Spinal cord (tissue), 10 donors: ENCODE measurements at places on chromosomes 11 and 22. TPM values are rescaled to one million over a fixed set of nuclear protein-coding genes. Genes with fewer than 3 reads are reported as not detected.
A peak's percentile ranks its signal among the peaks of the same experiment; 100 is the strongest.

Gene CALCA
- 12.9 TPM for polyA plus RNA-seq

Gene PRMT3
- polyA plus RNA-seq, result 20.2 TPM

Gene SEPTIN3
- 423 TPM for polyA plus RNA-seq

DNA sequence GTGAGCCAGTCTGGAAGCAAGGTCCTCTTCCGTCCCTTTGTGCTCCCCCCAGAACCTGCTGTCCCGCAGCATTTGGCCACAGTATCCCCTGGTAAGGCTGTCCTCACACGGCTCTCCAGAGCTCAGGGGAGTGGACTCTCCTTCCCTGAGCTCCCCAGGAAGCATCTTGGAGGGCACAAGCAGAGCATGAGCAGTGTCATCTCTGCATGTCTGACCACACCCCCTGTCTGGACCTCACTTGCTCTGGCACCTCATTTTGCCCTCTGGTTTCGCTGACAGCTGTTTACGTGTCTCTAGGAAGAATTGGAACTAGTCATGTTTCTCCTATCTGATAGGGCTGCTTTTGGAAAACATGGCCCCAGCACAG lies 15.5 kb downstream of the DCPS start:
- DNase-seq, result no peak

Gene FDXACB1
- 4.9 TPM for polyA plus RNA-seq

- peak; percentile 25 for DNase-seq
These were observed 93.0 kb downstream of the APIP start for GRCh38 chr11:34823197-34823596.

DNA sequence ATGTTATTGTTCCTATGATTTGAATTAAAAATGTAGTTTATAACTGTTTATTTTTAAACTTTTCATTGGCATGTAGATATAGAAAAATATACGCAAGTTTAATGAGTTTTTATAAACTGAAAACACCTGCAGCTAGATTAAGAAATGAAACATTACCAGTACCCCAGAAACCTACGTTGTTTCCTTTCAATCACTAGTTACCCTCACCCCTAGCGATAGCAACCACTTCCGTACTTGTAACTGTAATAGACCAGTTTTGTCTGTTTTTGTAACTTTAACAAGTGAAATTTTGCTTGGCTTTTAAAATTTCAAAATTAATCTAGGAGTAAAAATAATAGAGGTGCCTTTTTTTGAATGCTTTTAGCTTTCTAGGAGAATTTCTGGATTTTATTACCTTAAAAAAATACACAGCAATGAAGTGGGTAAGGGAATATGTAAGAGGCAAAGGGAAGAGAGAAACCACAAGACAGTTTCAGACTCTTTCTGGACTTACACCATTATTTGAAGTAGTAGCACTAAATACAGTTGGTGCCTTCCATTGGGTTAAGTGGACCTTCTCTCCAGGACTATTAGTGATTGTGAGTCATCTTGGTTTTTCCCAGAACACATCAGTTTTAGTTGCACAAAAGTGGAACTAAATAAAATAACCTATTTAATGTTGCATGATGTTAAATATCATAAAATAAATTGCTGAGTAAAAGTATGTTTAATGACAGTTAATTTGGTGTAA lies 18.7 kb upstream of the NAT10 start:
- DNase-seq, result no peak

Gene PMM1
- 67.3 TPM for polyA plus RNA-seq

GRCh38 chr22:37639070-37639760 lies at the start of gene SH3BP1:
Gene SH3BP1, plus strand, starts transcription at chr22:37639669. Its CDS starts 119 bp downstream, at chr22:37639788.
- no peak for DNase-seq

Gene BDNF
- polyA plus RNA-seq, result 1.9 TPM

Gene SMC1B
- polyA plus RNA-seq, result 0.14 TPM

- no peak for DNase-seq
These were observed 52.3 kb upstream of the FDX1 start for GRCh38 chr11:110377434-110377833.

GRCh38 chr11:10197091-10197490 lies 96.9 kb downstream of the SBF2 start:
- DNase-seq, result no peak

- DNase-seq, result no peak
These were observed 35.0 kb downstream of the MAFF start for GRCh38 chr22:38236786-38237185.

- DNase-seq, result no peak
These were observed 254.8 kb downstream of the GUCY1A2 start for GRCh38 chr11:106763501-106763900.

Gene C1QTNF6
- 13.4 TPM for polyA plus RNA-seq

DNA sequence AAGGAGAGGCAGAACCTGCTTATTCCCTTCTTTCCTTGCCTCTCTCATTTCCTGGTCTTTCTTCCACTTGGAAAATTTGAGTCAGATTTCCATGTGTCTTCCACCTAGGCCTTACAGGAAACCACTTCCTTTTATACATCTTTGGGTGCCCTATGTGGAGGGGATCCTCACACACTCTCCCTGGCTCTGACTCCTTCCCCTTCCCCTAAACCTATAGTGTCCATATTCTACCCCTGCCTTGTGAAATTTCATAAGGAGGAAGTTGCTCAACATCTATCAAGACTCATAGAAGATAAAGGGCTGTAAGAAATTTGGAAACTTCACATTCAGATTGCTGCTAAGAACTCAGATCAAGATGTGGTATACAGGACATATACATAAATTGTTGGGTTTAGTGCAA lies 20.4 kb downstream of the TUG1 start:
- DNase-seq, result no peak

- DNase-seq, result no peak
These were observed 763 bp upstream of the MS4A7 start for GRCh38 chr11:60377401-60378136.

Gene TRIM51
- not detected for polyA plus RNA-seq

GRCh38 chr11:11290354-11290753 lies 62.7 kb downstream of the CSNK2A3 start:
- DNase-seq, result no peak

DNA sequence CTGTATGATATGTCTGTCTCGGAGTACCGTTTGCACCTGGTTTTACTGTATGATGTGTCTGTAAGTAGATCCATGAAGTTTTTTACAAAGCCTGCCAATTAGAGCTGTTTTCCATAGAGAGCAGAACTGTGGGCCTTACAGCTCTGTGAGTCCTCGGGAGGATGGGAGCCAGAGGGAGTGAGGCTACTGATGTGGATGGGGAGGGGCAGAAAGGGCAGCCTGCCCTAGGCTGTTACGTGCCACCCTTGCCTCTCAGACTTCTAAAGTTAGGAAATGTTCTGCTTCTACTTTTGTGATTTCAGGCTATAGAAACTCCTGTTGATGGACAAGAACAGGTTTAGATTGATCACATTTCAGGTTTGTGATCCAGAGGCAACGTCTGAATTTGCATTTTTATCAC lies 105.2 kb downstream of the PPP6R3 start:
- DNase-seq, result no peak
